NCI-H2227 treated with DMSO at 0.1 percent for 48 hours (cell line): ENCODE measurements at places on chromosomes 13 and 19.

GRCh38 chr19:47323872-47324271, 8.1 kb upstream of the C5AR2 start:
- DNase-seq: no peak

GRCh38 chr19:34409189-34410164, 5.3 kb downstream of the PDCD2L start:
- DNase-seq: no peak

- no peak for DNase-seq
Measured at GRCh38 chr19:29850482-29850881, 38.7 kb downstream of the CCNE1 start.

- DNase-seq: no peak
Measured at GRCh38 chr13:23750383-23751121, 138.6 kb downstream of the MIPEP start.

- DNase-seq: no peak
Measured at GRCh38 chr13:27510082-27510481, 59.7 kb upstream of the MTIF3 start.
